ENCODE measurements at places on chromosomes 7 and 10. TPM values are rescaled to one million over a fixed set of nuclear protein-coding genes. Genes with fewer than 3 reads are reported as not detected.

GRCh38 chr10:3763852-3764625 lies 21.0 kb downstream of the KLF6 start:
- DNase-seq = no peak

DNA sequence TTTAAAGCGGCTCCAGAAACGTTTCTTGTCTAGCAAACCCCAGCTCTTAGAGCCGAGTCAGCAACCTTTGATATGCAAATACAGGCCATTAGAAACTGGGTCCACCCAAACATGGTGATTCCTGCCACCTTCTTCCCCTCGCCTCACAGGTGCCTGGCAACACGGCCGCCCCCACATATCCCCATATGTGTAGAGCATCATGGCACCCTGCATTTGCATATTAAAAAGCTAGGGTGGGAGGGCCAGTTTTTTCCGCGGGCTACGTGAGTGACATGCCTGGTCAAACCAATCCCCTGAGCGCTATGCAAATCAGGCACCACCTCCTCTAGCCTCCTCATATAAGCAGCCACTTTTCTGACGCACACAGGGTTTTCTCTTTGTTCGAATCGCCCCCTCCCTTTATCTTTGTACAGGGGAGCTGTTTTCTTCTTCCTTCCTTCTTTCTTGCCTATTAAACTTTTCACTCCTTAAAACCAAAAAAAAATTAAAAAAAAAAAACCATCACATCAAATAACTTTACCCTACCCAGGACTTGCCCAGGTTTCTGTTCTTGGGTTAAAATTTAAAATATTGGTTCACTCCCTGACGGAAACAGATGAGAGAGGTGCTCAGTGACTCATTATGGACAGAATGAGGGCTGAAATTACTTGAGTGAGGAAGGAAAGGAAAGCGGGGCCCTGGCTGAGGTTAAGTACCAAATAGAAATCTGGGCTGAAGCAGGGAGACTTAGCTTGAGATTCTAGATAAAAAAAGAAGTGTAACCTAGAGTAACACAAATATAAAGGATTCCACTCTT lies 59.8 kb downstream of the COA1 start:
- peak; percentile 90 for DNase-seq

DNA sequence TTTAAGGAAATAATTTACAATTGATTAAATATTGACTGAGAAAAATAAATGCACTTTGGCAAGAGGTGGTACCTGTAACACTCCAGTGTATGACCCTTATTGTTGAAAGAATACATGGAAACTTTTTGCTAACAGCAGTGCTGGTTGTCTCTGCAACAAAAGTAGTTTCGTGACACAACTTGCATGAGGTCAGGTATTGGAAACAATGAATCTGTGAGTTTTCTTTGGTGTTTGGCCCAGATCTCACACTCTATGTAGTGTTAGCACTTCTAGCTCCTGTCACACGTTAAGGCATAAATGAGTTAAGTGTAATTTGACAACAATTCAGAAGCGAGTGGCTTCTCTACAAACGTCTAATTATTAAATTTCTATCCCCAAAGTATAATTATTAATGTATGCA lies 137.7 kb upstream of the MDFIC start:
- DNase-seq = no peak

- DNase-seq = no peak
Observed at GRCh38 chr10:80540981-80541750, 3.5 kb downstream of the SH2D4B start.

DNA sequence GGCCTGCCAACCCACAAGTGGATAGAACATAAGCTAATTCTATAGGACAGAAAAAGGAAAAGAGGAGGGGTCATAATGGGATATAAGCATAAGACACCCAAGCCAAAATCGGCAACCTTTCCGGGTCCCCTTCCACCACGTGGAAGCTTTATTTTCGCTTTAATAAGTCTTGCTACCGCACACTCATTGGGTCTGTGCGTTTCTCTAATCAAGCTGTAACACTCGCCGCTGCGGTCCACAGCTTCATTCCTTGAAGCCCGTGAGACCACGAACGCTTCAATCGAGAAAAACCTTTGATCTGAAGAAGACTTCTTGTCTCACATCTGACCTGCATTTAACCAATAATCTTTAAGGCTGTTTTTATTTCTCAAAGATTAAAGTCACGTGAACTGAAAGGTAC lies 35.8 kb upstream of the HECW1 start:
- no peak for DNase-seq

DNA sequence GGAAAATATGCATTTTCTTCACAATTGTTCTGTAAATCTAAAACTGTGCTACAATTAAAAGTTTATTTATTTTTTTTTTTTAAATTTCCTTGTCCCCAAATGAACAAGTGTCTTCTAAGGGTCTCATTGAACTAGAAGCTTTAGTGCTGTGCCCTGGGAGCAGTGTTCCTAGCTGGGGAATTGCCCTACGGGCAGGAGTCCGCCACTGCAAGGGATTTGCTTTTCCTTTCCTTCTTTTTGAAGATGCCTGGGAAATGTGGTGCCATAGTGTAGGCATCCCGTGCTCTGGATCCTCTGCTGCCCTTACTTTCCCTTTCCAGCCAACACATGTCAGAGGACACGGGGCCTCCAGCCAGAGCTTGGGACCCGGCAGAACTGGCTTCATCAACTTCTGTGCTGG lies 177.1 kb upstream of the CTBP2 start:
- no peak for DNase-seq

GRCh38 chr7:151058781-151059366 lies 515 bp upstream of the SLC4A2 start:
- no peak for DNase-seq

The HHEX gene
- 0.15 TPM for total RNA-seq

Measured in activated naive CD4-positive, alpha-beta T cell treated with anti-CD3 and anti-CD28 coated beads for 36 hours (primary cell).